Stimulated activated CD4-positive, alpha-beta T cell treated with anti-CD3 and anti-CD28 coated beads, Interleukin-2, amount 100 ng/mL, for 24 hours (primary cell): ENCODE measurements at places on chromosomes 2 and 18.
A peak's percentile ranks its signal among the peaks of the same experiment; 100 is the strongest.

DNA sequence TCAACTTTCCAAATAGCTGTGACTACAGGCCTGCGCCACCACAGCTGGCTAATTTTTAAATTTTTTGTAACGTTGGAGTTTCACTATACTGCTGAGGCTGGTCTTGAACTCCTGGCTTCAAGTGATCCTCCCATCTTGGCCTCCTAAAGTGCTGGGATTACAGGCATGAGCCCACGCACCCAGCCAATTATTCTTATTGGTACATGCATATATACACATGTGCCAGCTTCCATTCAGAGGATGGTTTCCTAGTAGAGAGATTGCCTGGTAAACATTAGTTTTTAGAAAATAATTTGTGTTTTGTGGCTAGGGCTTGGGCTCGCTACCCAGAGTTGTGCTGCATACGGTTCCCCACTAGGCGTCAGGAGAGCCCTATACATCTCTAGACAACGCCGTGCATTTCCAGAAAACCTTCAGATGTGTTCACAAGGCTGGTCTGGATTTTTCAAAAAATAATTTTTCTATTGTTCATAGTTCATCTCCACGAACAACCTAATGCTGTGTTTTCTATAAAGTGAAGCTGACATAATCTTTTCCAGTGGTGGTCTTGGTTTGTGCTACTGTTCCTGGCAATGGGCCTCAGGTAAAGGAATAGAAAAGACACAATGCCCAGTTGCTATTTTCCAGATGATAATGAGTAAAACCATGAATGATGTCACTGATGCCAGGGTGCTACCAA, 14.6 kb upstream of the AFG3L2 start:
- DNase-seq, result peak; percentile 47

GRCh38 chr18:23812546-23813440, 123.5 kb downstream of the LAMA3 start:
- no peak for DNase-seq

DNA sequence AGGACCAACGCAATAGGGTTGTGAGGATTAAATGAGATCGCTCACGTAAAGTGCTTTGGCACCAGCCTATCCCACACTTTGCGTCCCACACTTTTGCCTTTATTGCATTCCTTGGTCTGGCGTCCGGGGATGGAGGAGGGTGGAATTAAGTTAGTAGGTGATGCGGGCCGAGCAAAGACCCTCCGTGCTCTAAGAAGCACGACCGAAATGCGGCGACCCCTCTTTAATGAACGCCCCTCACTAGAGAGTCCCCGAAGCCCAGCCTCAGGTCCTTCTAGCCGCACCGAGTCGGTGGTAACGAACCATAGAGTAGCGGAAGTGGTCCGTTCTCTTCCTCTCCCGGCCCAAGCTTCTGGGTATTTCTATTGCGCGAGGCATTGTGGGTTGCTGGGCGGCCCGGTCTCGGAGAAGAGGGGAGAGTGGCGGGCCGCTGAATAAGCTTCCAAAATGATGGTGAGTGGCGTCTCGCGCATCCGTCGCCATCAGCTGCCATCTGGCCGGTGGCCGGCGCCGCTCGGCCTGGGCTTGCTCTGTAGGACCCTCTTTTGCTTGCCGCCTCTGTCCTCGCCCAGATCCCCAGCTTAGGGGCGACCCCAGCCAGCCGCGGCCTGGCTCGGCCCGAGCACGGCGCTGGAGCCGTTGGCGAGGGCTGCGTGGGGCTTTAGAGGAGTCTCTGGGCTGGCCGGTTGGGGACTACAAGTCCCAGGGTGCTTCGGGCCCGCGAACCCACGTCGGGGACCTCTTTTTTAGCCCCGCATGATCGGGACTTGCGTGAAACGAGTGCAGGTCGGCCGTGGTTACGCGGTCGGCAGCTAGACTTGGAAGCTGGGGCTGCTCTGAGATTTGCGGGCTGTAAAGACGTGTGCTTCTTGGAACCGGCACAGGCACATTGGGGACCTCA, at the start of gene CCT7:
CCT7 (plus strand) TSS at position 377 of the 901 bp plus-strand sequence; CDS start at position 448, 71 bp downstream.
- DNase-seq, result peak; percentile 87

GRCh38 chr2:239532859-239533258, 132.0 kb upstream of the HDAC4 start:
- no peak for DNase-seq

- DNase-seq, result no peak
These were observed 401.6 kb upstream of the NRP2 start for GRCh38 chr2:205280596-205281236.
